Nephron progenitor cell (in vitro differentiated cells): ENCODE measurements at places on chromosomes 13 and 19.

DNA sequence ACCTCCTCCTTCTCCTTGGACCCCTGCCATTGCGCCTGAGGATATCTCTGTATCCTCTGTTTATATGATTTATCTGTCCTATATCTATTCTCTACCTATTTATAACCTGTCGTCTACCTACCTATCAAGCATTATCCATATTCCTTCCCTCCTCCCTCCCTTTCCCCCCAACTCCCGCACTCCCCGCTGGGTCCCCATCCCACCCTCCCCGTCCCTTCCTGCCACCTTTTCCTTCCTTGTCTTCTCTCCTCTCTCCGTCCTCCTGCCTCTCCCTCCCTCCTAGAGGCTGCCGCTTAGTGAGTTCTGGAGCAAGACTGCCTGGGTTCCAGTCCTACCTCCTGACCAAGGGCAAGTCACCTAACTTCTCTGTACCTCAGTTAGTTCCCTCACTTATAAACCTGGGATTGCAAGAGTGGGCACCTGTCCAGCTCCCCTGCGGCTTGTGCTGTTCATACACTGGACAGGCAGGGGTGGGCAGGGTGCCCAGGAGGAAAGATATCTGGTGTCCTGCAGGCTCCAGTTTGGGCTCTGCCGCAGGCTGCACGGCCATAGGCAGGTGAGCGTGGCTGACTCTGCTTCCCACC is 16.1 kb downstream of the TTYH1 start:
- DNase-seq: no peak

DNA sequence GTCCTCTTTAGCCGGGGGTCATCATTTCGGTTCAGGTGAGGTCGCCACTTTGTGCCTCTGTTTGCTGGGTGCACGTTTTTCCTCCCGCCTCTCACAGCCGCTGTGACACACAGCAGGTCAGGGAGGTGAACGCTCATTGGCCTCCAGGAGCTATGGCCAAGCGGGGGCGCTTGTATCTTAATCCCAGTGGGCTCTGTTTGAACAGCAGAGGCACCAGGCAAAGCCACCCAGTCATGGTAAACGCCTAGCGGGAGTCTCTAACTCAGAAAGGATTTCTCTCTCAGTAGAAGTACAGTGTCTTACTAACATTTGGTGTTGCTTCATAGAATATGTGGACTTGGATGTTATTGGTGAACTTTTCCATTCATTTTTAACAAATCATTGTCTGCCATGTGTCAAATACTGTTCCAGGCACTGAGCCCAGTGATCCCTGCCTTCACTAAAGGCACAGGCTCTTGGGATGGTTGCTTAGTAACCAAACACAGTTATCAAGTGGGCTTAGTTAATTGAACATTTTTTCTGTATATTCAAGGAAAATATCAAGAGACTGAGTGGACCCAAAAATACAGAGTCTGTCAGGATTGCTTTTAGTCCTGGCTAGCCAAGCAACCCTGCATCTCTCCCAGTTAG is 186.7 kb downstream of the STK24 start:
- no peak for DNase-seq

DNA sequence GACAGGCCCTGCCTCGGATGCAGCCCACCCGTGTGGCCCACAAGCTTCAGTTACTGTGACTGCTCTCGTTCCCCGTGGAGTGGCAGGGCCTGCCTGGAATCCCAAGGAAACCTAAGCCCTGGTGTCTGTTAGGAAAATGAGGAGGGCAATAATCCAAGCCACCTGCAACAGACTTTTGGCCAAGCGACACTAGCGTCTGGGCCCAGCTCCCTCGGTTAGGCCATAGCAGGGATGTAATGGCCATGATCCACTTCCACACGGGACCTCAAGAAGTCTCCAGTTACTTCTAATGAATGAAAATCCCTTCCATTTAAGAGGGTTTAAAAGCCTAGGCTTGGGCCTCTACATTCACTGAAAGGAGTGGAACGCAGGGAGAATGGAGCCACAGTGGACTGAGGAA is 8.9 kb downstream of the ZC3H4 start:
- DNase-seq: no peak

GRCh38 chr13:33313504-33313903 is 27.9 kb upstream of the STARD13 start:
- DNase-seq: no peak

- peak; percentile 59 for DNase-seq
These were observed 34.4 kb downstream of the CCDC70 start for GRCh38 chr13:51895906-51896888.
